ENCODE measurements at places on chromosomes 7 and 10.

DNA sequence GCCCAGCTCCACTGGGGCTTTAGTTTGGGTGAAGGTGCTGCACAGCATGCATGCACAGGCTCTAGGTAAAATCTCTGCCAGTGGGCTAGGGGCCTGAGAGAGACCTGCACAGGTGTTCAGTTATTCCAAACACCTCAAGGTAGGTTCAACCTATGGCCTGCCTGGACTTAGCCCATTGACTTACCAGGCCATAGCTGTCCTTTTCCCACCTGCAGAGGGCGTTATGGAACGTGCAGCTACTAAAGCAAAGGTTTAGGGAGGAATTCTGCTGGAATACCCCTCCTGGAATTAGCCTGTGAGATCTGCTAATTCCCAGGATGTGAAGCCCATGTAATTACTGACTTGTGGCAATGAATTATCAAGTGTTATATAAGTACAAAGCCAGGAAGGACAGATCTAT lies 3.6 kb downstream of the VWC2 start:
- no peaks in the 10 kb centered on the region for H3K36me3 ChIP-seq
- DNase-seq: no peak
- H3K27me3 ChIP-seq: peaks cover 47% of the 10 kb centered on the region
- H3K4me1 ChIP-seq: no peaks in the 10 kb centered on the region
- no peak overlapping the region for H3K27ac ChIP-seq

- H3K4me3 ChIP-seq: no peak overlapping the region
- H3K4me1 ChIP-seq: no peaks in the 10 kb centered on the region
- H3K36me3 ChIP-seq: no peaks in the 10 kb centered on the region
- no peak for DNase-seq
Observed at GRCh38 chr7:95628831-95629439, 32.6 kb upstream of the PDK4 start.

- no peaks in the 10 kb centered on the region for H3K4me1 ChIP-seq
- no peak overlapping the region for H3K4me3 ChIP-seq
- H3K27me3 ChIP-seq: no peaks in the 10 kb centered on the region
- DNase-seq: no peak
Observed at GRCh38 chr7:13920053-13920697, 69.3 kb downstream of the ETV1 start.

DNA sequence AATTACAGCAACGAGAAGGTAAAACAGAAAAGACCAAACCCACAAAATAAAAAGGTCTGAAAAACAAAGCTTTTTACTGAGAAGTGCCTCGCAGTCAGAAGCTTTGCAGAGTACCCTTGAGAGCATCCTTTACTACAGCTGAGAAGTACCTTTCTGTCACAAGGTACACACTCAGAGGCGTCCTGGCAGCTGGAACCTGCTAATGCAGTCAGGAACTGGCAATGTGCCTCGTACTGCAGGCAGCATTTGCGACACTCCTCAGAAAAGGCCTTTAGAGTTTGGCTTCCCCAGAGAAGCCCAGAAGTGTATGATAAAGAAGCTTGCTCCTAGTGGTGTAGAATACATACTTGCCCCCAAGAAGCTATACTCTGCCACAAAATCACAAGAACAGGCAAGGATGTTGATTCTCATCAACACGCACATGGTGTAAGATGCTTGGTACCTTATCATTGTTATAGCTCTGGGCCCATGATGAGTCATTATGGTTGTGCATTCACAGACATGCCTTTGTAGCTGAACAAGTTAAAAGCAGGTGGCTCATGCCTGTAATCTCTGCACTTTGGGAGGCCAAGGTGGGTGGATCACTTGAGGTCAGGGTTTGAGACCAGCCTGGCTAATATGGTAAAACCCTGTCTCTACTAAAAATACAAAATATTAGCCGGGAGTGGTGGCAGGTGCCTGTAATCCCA lies 2.0 kb upstream of the GTPBP4 start:
- H3K4me1 ChIP-seq: peaks cover 18% of the 10 kb centered on the region
- DNase-seq: no peak
- no peaks in the 10 kb centered on the region for H3K36me3 ChIP-seq
- H3K4me3 ChIP-seq: no peak overlapping the region
- H3K27me3 ChIP-seq: no peaks in the 10 kb centered on the region

- no peaks in the 10 kb centered on the region for H3K27me3 ChIP-seq
- H3K36me3 ChIP-seq: no peaks in the 10 kb centered on the region
- no peak for DNase-seq
- H3K4me1 ChIP-seq: no peaks in the 10 kb centered on the region
Observed at GRCh38 chr7:146557971-146558469, 441.4 kb downstream of the CNTNAP2 start.

- no peak for DNase-seq
- H3K4me3 ChIP-seq: no peak overlapping the region
- no peaks in the 10 kb centered on the region for H3K36me3 ChIP-seq
- peaks cover 14% of the 10 kb centered on the region for H3K4me1 ChIP-seq
- peak overlapping the region; percentile 29 for H3K27ac ChIP-seq
Observed at GRCh38 chr10:119762805-119763798, 37.3 kb downstream of the INPP5F start.

GRCh38 chr7:16471933-16472332 lies 6.4 kb upstream of the SOSTDC1 start:
- H3K4me1 ChIP-seq: no peaks in the 10 kb centered on the region
- no peak overlapping the region for H3K4me3 ChIP-seq
- H3K27ac ChIP-seq: no peak overlapping the region
- no peak for DNase-seq
- no peaks in the 10 kb centered on the region for H3K36me3 ChIP-seq

- H3K4me3 ChIP-seq: no peak overlapping the region
- no peak overlapping the region for H3K27ac ChIP-seq
- peaks cover 20% of the 10 kb centered on the region for H3K27me3 ChIP-seq
- peaks cover 9% of the 10 kb centered on the region for H3K4me1 ChIP-seq
Observed at GRCh38 chr10:72082856-72083789, 5.2 kb downstream of the SPOCK2 start.

- peak within 1 kb of the TSS; percentile 57 for H3K4me3 ChIP-seq
- no peaks in the 10 kb centered on the region for H3K36me3 ChIP-seq
- no peak for DNase-seq
Observed at GRCh38 chr7:103989200-103989784, at the start of gene RELN. Gene RELN (minus strand): TSS chr7:103989658. CDS start chr7:103989356, 302 bp downstream.

DNA sequence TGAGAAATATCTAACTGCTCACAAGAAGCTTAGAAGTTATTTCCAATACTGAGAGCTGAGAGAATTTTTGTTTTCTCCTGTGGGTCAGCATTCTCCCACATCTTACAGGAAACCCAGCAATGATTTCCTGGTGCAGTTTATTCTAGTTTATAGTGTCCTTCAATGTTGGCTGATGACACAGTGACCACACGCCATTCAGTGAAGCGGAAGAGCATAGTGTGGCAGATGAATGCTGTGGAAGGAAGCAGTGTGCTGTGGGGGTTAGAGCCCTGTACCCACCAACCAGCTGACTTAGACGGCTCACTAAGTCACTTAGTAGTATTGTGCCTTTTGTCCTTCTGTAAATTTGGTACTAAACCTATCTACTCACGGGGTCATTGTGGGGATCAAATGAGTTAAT lies 1.4 kb upstream of the TMEM26 start:
- no peak for DNase-seq
- no peaks in the 10 kb centered on the region for H3K36me3 ChIP-seq
- H3K4me1 ChIP-seq: no peaks in the 10 kb centered on the region
- no peak overlapping the region for H3K27ac ChIP-seq
- H3K27me3 ChIP-seq: no peaks in the 10 kb centered on the region

- H3K4me1 ChIP-seq: no peaks in the 10 kb centered on the region
- no peak overlapping the region for H3K27ac ChIP-seq
- no peak overlapping the region for H3K4me3 ChIP-seq
- no peak for DNase-seq
Observed at GRCh38 chr7:41817386-41817785, 114.5 kb upstream of the INHBA start.

DNA sequence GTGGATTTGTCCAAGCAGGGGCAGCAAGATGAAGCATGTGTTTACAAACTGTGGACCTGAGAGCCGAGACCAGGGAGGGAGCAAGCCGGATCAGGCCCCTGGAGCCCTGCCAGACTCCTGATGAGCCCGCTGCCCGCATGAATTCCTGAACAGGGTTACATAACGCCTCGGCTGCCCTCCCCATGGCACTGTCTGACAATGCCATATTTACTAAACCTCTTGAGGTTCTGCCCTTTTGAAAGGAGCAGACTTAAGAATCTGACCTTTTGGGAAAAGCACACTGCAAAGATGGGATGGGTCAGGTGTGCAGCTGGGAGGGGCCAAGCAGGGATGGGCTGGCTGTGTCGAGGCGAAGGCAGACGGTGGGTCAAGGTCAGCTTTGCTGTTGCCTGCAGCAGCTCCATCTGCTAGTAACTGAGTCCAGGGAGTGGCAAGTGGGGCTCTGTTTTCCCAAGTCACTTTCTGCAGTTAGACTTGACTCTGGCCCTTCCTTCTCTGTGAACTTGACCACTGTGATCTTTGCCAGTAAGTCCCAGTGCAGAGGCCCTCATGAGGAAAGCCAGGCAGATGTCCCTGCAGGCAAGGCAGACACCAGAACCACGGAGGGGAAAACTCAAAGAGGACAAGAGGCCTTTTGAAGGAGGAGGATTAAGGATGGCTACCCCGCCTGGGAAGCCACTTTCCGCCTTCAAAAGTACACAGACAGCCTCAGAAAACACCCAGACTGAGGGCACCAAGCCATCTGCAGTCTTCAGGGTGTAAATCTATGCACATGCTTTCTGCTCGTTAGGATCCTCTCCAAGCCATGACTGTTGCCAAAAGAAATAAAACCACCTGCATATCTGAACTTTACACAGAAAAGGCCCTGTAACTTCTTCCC lies 175.8 kb downstream of the TNS3 start:
- peaks cover 34% of the 10 kb centered on the region for H3K4me1 ChIP-seq
- H3K36me3 ChIP-seq: peaks cover 35% of the 10 kb centered on the region
- no peaks in the 10 kb centered on the region for H3K27me3 ChIP-seq
- no peak overlapping the region for H3K4me3 ChIP-seq
- peak; percentile 44 for DNase-seq

DNA sequence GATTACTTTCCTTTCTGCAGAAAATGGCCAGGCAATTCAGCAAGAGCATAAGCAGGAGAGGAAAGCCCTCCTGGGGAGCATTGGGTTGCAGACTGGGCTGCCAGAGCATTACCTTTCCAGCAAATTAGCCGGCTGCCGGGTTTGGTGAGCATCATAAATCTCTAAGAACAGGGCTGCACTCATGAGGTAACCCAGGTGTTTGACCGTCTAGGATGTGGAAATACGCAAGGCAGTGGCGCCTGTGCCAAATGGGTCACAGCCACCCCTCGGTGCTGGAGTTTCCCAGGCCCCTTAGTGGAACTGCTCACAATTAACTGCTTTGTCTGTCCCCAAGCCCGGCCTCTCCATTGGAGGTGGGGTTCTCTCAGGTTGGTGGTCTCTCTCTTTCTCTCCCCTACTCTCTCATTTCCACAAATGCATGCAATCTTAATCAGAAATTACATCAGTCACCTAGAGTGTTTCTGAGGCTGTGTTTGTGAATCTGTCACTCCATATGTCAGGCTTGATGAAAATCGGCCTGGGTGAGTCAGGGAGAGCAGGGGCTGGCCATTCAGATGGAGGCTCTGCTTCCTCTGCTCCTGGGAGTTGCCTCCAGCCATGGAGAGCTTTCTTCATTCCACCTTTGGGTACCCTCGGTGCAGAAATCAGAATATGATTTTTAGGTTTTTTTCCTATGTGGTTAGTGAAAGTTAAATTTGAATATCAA lies 26.7 kb downstream of the PTN start:
- no peaks in the 10 kb centered on the region for H3K4me1 ChIP-seq
- no peak for DNase-seq
- no peaks in the 10 kb centered on the region for H3K36me3 ChIP-seq
- H3K4me3 ChIP-seq: no peak overlapping the region

DNA sequence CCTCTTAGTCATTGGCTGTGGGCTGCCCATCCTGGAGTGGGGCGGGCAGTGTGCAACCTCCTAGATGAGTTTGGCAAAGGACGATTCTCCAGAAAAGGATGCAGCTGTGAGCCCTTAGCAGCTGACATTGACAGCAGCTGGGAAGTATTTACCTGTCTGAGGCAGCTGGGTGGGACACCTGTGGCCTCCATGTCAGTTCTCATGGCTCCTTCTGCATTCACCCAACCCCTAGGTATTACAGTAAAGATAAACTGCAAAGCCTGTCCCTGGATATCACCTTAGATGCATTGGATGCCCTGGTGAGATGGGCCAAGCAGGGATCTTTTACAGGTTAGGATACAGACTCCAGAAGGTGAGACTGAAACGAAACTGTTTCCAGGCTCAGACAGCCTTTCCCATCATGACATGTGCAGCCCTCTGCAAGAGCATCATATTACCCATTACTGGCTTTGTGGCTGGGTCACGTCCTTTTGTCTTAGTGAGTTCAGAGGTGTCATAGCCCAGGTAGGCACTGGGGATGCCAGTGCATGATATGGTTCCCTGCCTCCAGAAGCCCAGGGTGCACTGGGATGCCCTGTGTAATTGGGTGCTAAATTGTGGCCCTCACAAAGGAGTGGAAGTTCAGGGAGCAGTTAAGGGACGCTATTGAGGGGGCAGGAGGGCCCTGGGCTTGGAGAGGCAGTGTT lies 28.9 kb downstream of the MINDY4 start:
- no peaks in the 10 kb centered on the region for H3K4me1 ChIP-seq
- no peak overlapping the region for H3K27ac ChIP-seq
- no peaks in the 10 kb centered on the region for H3K36me3 ChIP-seq
- H3K4me3 ChIP-seq: no peak overlapping the region
- H3K27me3 ChIP-seq: no peaks in the 10 kb centered on the region

GRCh38 chr10:83352588-83352987 lies 786.7 kb upstream of the GHITM start:
- no peak overlapping the region for H3K4me3 ChIP-seq
- H3K27ac ChIP-seq: no peak overlapping the region
- H3K4me1 ChIP-seq: no peaks in the 10 kb centered on the region
- DNase-seq: no peak

DNA sequence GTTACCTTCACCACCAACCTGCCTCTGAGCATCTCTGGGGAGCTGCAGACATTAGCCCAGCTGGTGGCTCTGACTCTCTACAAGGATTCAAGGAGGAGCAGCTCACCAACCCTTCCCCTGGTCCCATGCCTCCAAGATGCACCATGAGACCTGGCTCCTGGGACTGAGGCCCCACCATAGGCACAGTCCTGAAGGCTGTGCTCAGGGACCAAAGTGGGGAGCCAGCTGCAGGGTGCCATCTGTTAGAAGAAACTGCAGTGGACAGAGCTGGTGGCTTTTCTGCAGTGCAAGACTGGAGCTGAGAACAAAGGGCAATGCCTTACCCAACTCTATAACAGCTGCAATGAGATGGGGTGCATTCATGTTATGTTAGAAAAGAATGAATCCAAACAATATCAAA lies 581.6 kb downstream of the TCERG1L start:
- no peak for DNase-seq
- no peak overlapping the region for H3K27ac ChIP-seq
- no peaks in the 10 kb centered on the region for H3K36me3 ChIP-seq
- no peaks in the 10 kb centered on the region for H3K4me1 ChIP-seq
- no peaks in the 10 kb centered on the region for H3K27me3 ChIP-seq

- no peak overlapping the region for H3K4me3 ChIP-seq
- H3K4me1 ChIP-seq: no peaks in the 10 kb centered on the region
- no peaks in the 10 kb centered on the region for H3K36me3 ChIP-seq
- H3K27me3 ChIP-seq: no peaks in the 10 kb centered on the region
Observed at GRCh38 chr10:25582961-25583360, 351.1 kb upstream of the MYO3A start.
